ENCODE measurements at places on chromosomes 3 and 15. TPM values are rescaled to one million over a fixed set of nuclear protein-coding genes. Genes with fewer than 3 reads are reported as not detected.
A peak's percentile ranks its signal among the peaks of the same experiment; 100 is the strongest.

GRCh38 chr3:108090049-108090700 is 656 bp downstream of the CD47 start:
- no peak for DNase-seq

DNA sequence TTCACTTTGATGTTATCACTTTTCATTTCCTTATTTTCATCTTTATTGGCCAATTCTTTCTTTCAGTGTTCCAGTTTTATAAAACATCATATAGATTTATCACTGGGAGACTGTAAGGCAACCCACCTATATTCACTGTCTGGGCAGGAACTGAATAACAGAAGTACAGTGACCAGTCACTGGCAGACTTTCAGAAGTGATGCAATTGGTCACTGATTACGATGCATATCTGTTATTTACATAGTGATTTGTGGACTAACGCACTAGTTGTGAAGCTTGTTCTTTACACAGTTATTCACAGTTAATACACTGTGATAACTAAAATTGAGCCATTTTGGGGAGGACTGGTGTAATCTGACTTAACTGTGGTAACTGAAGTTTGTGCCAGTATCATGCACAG is 190.2 kb upstream of the DPH6 start:
- DNase-seq, result no peak

GRCh38 chr3:141487521-141488252 is 860 bp downstream of the RASA2 start:
- peak; percentile 79 for DNase-seq

GRCh38 chr3:53862241-53862640 is 15.9 kb downstream of the IL17RB start:
- DNase-seq, result peak; percentile 26

DNA sequence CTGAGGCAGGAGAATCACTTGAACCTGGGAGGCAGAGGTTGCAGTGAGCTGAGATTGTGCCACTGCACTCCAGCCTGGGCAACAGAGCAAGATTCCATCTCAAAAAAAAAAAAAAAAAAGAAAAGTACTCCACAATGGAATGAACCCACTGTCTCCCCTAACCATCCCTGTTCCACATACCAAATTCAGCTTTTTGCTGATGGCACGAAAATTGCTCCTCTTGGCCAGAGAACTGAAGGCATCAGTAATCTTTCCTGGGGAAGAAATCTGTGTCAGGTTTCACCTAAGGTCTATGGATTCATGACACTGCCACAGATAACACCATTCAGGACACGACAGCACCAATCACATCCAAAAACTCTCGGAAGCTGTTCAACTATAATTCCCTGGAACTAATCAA is 6.9 kb upstream of the PRC1 start:
- DNase-seq, result no peak

- no peak for DNase-seq
Measured at GRCh38 chr3:31462050-31462569, 70.6 kb upstream of the STT3B start.

GRCh38 chr3:189941679-189942078 is 179.0 kb downstream of the P3H2 start:
- no peak for DNase-seq

DNA sequence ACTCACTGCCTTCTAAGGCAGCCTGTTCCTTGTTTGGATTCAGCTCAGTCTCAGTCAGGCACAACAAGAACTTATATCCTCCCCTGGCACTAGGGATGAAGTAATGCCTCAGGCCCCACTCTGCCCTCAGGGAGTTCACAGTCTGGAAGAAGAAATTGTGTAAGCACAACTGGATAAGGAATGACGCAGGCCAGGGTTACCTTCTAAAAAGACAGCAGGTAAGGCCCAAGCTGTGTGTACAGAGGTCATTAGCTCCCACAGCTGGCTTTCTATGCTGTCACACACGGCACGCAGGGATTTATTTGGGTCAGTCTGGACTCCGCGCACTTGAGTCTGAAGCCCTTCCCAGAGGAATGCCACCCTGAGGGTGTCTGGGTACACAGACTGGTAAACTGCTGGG is 82.9 kb downstream of the IQSEC1 start:
- DNase-seq, result no peak

- no peak for DNase-seq
Measured at GRCh38 chr3:65303431-65303830, 615.6 kb upstream of the ADAMTS9 start.

GRCh38 chr15:76866716-76867321 is 38.3 kb downstream of the SCAPER start:
- no peak for DNase-seq

DNA sequence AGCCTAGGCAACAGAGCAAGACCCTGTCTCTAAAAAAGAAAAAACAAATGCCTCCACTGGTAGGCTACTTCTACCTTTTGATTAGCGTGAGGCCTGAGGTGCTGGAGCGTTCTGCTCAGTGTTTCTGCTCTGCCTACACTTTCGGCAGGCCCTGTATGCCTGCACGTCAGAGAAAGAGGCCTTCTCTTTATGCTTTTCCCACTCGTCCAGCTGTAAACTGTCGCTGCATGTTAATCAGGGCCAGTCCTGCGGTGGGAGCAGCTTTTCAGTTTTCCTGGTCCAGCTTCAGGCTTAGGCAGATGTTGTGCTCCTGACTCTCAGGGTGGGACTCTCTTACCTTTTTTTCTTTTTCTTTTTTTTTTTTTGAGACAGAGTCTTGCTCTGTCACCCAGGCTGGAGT is 25.3 kb downstream of the CSPG5 start:
- no peak for DNase-seq

GRCh38 chr3:190541008-190541407 is 27.1 kb downstream of the IL1RAP start:
- DNase-seq, result no peak

DNA sequence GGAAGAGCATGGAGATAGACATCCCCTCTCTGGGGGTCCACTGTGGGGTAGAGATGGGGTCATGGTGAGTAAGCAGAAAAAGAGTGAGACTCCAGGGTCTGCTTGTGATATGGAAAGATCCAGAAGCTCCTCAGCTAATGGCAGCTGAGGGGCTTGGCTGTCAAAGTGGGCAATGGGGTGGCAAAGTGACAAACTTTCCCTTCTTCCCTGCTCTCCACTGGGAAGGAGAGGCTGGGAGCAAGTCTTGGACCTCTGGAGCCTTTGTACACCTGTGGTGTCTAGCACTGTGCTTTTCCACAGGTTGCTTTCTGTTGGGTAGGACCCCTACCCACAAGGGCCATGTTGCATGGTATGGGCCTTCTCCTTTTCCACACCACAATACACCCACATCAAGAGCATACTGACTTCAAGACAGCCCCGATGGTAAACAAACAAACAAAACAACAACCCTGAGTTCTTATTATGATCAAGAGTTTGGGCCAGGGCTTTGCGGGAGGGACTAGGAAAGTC is 3.5 kb downstream of the ITGA11 start:
- DNase-seq, result peak; percentile 26

- DNase-seq, result no peak
Measured at GRCh38 chr15:68666812-68667450, 88.1 kb downstream of the CORO2B start.

DNA sequence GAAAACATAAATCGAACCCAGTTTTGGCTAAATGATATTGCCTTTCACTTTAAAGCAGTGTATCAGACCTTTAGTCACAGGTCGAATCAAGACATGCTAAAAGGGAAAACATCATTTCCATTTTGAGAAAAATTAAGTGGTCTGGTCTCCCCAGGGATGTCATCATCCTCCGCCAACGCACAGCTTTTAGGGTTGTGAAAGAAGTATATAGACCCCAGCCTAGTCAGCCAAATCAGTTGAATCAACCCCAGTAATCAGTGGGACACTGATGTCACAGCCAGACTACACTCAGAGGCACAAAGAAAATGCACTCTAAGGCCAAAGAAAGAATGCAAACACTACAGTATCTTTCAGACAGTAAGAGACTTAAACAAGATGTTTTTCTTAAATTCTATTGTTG is 187.4 kb downstream of the ZIC4 start:
- DNase-seq, result no peak

- no peak for DNase-seq
Measured at GRCh38 chr15:59918994-59919951, 84.8 kb upstream of the FOXB1 start.

DNA sequence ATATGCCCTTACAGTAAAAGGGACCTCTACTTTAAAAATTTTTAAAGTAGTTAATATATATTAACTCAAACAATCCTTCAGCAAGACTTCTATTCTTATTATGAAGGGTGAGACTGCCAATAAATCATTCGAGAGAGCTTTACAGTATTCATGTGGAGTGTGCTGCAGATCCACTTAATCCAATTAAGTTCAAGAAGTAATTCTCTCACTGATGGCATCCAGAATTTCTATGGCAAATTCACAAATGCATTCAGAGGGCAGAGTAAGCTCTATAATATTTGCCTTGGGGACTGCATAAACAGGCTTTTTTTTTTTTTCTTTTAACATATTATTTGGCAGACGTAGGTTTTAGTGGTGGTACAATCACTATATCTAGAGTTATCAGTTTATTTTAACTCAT is 692.0 kb downstream of the NLGN1 start:
- no peak for DNase-seq

DNA sequence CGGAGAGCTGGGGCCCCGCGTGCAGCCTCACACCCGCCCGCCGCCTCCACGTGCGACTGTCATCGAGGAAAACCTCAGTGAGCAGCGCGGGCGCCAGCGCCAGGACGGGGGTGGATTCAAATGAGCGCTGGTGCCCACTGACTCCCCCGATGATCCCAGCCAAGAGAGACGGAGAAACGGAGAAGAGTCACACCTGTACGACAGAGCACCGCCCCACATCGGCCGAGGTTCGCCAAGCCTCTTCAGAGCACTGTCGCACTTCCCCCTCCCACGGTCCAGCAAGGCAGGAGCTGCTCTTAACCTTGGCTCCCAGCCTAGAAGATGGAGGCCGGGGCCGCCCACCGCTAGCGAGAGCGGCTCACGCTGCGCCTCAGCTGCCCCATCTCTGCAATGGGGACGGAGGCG is 130.9 kb upstream of the IQSEC1 start:
- no peak for DNase-seq

GRCh38 chr15:72866182-72866581 is 82.6 kb upstream of the ADPGK start:
- no peak for DNase-seq

DNA sequence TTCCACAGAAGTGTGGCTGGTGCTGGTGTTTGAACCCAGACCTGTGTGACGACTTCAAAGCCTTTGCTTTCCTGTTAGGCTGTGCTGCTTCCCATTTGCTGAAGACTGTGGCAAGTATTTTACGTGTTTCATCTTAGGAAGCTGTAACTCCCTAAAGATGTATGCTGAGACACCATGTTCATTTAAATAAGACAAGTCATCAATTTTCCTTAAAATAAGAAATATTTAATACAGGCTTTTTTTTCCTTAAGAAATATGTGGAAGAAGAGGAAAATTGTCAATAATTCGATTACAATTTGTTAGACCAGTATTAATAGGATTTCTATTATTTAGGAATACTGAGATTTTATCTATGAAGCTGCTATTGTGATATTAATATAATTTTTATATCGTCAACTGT is 58.4 kb downstream of the LMLN start:
- no peak for DNase-seq

DNA sequence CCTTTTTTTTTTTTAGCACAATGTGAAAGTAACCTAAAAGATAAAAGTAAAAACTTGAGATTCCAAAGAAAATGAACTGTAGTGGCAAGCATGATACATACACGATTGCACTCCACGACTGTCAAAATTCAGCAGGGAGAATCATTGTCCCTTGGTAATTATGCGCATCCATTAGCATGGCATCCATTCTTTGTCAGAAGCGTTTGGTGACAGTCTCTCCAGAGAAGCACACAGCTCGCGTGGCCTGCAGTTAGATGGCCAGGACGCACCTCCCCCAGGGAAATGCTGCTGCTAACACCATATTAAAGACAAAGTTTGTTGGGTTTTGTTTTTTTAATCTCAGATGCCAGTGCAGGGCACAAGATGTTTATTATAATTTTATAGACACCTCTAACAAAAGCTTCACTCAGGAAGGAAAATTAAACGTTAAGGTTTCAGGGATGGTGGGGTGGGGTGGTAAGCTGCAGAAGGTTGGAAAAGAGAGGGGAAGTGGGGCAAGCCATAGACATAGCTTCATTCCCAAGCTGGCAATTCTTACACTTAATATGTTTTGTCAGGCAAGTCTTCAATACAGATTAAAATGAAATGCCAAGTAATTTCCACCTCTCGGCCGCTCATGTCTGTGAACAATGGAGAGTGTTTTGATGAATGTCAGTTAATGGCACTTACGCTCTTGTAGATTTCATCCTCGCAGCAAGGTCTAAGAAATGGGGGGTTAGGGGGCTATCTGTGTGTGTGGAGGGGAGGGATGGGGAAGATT is 142.8 kb upstream of the TOPAZ1 start:
- DNase-seq, result no peak

GRCh38 chr15:80250614-80251427 is 1.2 kb downstream of the CTXND1 start:
- no peak for DNase-seq

DNA sequence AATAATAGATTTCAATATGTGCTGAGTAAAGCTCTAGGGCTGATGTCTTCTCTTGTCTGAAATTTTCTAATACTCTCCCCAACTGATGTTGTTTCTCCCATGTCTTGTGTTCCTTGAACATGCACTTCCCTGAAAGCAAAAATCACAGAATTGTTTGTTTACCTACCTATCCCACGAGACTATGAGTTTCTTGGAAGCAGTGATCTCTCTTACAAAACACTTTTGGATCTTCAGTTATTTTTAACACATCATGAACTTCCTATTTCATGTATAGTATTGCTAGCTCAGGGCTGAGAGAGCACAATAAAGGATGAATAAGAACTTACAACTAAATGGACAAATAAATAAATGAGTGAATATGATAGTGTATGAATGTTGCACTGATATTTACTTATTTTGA is 365.0 kb downstream of the ROBO2 start:
- no peak for DNase-seq

DNA sequence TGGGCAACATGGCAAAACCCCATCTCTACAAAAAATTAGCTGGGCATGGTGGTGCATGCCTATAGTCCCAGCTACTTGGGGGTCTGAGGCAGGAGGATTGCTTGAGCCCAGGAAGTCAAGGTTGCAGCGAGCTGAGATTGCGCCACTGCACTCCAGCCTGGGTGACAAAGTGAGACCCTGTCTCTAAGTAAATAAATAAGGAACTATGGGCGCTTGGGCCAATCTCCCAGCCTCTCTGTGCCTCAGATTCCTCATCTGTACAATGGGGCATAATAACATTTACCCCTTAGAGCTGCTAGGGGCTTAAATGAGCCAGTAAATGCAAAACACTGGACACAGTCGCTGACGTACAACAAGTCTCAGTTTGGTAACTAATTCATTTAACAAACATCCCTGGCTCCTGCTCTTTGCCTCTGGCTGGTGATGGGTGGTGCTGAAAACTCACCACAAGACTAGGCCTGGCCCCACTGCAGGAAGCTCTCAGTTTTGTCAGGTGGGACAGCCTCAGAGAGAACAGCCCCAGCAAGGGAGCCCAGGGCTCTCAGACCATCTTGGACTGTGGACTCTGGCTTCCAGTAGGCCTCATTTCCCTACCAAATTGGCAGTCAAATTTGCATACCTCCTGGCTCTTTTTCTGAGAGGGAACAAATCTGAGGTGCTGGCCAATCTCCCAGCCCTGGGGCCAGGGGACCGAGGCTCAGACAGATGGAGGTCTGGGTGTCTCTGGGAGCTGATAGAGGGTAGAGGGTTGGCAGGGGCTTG is 6.4 kb upstream of the TBC1D2B start:
- no peak for DNase-seq

Gene CSK
- 25.6 TPM for total RNA-seq

Gene PLD1
- 111 TPM for total RNA-seq

Gene CFAP161
- 6.2 TPM for total RNA-seq

Gene LEKR1
- 0.20 TPM for total RNA-seq

Gene TUSC2
- total RNA-seq, result 29.6 TPM

Gene ISL2
- not detected for total RNA-seq

Gene UROC1
- not detected for total RNA-seq

Gene PLA2G4F
- 0.35 TPM for total RNA-seq

Gene GOLGA6L7
- not detected for total RNA-seq

Gene CFAP91
- total RNA-seq, result 3.1 TPM
